ENCODE measurements at places on chromosomes 5 and 9. TPM values are rescaled to one million over a fixed set of nuclear protein-coding genes. Genes with fewer than 3 reads are reported as not detected.

PLAC8L1 gene
- not detected for total RNA-seq

C6 gene
- not detected for total RNA-seq

GALNT10 gene
- total RNA-seq: 62.2 TPM

CCNI2 gene
- total RNA-seq: not detected

CLIC3 gene
- total RNA-seq: 1.5 TPM

CRAT gene
- 64.8 TPM for total RNA-seq

PTPN3 gene
- total RNA-seq: 2.9 TPM

PCDHGA7 gene
- 6.5 TPM for total RNA-seq

PCDHA9 gene
- total RNA-seq: 0.29 TPM

ARHGEF28 gene
- 56.9 TPM for total RNA-seq

OTULINL gene
- 0.36 TPM for total RNA-seq

PCDHGB1 gene
- total RNA-seq: 5.0 TPM

PNPLA7 gene
- total RNA-seq: 2.7 TPM

BRINP1 gene
- 23.3 TPM for total RNA-seq

SLC34A3 gene
- not detected for total RNA-seq

PCA3 gene
- 0.36 TPM for total RNA-seq

PCDHA3 gene
- total RNA-seq: 0.59 TPM

N4BP3 gene
- under 0.01 TPM for total RNA-seq

ACTBL2 gene
- not detected for total RNA-seq

ZNF367 gene
- 2.1 TPM for total RNA-seq

WDR31 gene
- total RNA-seq: 1.4 TPM

LRRC26 gene
- not detected for total RNA-seq

COMMD10 gene
- total RNA-seq: 30.4 TPM

CNTFR gene
- total RNA-seq: not detected

PCDHGC5 gene
- total RNA-seq: 5.3 TPM

AGXT2 gene
- not detected for total RNA-seq

CNTNAP3B gene
- total RNA-seq: 15.0 TPM

ANKRD31 gene
- 0.29 TPM for total RNA-seq

NUTM2F gene
- not detected for total RNA-seq

TICAM2 gene
- 9.1 TPM for total RNA-seq

GADD45G gene
- total RNA-seq: 0.88 TPM

CAMK4 gene
- total RNA-seq: 0.72 TPM

POLE3 gene
- 30.8 TPM for total RNA-seq

PAEP gene
- not detected for total RNA-seq

IL12B gene
- total RNA-seq: not detected

WDR38 gene
- total RNA-seq: not detected

TAS2R1 gene
- total RNA-seq: not detected

CBY3 gene
- not detected for total RNA-seq

MARVELD2 gene
- 7.7 TPM for total RNA-seq

ZBTB6 gene
- total RNA-seq: 13.8 TPM
